Thyroid gland (tissue), 4 donors: ENCODE measurements at places on chromosomes 4 and X.

GRCh38 chr4:153649572-153649991 is 34.5 kb upstream of the TLR2 start:
- DNase-seq, result no peak

GRCh38 chrX:136126872-136127406 is 20.4 kb upstream of the FHL1 start:
- DNase-seq, result no peak

DNA sequence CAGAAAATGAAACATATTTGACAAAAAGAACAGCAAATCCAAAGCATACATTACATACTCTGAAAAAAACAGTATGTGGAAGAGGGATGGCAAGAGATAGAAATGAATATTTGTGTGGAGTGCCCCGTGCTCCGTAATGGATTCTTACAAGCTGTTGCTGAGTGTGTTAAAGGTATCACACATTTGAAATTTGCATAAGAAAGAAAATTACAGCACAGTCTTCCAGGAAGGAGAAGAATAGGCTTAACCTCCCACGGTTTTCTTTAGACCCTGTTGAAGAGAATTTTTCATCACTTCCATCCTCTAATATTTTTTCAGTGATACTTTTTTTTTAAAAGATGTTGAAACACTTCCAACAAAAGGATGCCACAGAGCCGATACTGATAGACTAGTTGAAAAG is 1489.4 kb downstream of the RAPGEF2 start:
- no peak for DNase-seq

GRCh38 chr4:141636082-141636770 is at the start of gene IL15:
TSS of gene IL15 (plus strand) at chr4:141636583. CDS start at chr4:141719465, 82,882 bp downstream.
- DNase-seq, result peak; percentile 90

- no peak for DNase-seq
Measured at GRCh38 chrX:10470009-10470408, 150.4 kb downstream of the MID1 start.

- DNase-seq, result peak; percentile 35
Measured at GRCh38 chr4:56655209-56655626, 25.9 kb downstream of the HOPX start.

- DNase-seq, result no peak
Measured at GRCh38 chrX:39672405-39672804, 425.4 kb downstream of the BCOR start.

- DNase-seq, result no peak
Measured at GRCh38 chrX:2766906-2767305, 15.1 kb downstream of the XG start.

DNA sequence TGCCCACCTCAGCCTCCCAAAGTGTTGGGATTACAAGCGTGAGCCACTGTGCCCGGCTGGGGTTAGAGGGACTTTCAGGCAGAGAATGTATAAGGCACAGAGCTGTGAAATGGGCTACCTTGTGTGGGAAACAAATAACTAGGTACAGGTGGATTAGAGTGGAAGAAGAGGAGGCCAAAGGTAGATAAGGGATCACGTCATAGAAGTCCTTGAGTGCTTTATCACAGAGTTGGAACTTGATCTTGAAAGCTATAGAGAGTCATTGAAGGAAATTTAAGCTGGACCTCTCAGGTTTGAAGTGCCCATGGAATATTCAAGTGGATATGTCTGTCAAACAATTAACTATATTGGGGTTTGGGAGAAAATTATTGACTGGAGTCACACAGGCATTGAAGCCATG is 8.4 kb downstream of the N4BP2 start:
- no peak for DNase-seq

DNA sequence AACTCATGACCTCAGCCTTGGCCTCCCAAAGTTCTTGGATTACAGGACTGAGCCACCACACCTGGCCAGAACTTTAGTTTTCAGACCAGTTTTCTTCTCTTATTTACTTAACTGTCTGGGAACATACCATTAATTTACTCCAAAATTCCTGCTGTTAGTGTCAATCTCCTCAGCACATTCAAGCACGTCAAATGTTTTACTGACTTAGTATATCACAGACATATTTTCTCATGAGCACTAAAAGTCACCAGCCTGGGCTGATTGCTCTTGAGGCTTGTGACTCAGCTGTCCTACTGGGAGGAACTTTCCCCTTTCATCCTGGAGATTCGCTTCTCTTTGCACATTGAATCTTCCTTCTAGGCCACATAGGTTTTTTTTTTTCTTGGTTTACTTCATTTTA is 109.6 kb downstream of the PCDH18 start:
- no peak for DNase-seq

GRCh38 chr4:114100288-114101031 is 121.0 kb upstream of the ARSJ start:
- DNase-seq, result no peak

- no peak for DNase-seq
Measured at GRCh38 chrX:125998432-125998831, 167.7 kb downstream of the DCAF12L2 start.

DNA sequence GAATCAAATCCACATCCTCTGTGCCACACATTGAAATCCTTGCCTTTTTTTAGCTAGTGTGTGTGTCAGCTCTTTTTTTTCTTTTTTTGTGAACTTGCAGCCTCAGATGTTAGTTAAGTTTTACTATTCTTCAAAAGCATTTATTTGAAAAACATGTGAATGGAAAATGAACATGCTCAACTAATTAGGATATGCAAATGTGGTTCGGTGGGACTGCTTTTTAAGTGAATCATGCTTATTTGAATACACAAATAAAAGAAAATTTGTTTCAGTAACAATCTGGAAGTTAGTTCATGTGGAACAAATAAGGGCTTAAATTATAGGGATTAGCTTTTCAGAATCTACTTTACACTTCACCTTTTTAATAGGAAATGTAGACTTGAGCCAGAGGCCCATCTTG is 751.5 kb upstream of the FAM241A start:
- no peak for DNase-seq

DNA sequence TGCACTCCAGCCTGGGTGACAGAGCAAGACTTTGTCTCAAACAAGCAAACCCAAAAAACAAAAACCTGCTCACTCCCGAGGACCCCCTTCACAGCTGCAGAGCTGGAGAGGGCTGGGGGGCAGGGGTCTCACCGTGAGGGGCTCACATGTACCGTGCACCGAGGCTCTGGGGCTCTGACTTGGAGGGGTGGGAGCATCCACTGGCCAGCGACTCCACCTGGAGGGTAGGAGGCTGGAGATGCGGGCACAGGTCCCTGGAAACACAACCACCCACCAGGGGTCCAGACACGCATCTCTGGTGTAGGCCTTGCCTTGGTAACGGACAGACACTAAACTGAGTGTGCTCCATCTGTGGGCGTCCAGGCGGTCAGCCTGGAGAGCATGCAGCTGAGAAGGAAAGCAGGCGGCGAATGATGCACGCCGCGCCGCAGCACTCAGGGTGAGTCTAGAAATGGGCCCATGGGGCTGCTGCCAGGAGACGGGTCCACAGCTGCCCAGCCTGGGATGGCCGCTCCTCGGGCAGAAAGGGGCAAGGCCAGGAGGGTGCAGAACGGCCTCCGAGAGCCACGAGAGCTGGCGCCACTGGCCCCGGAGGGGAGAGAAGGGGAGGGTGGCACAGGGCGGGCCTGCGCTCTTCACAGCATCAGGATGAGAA is 26.1 kb downstream of the PPP2R3B start:
- DNase-seq, result no peak

DNA sequence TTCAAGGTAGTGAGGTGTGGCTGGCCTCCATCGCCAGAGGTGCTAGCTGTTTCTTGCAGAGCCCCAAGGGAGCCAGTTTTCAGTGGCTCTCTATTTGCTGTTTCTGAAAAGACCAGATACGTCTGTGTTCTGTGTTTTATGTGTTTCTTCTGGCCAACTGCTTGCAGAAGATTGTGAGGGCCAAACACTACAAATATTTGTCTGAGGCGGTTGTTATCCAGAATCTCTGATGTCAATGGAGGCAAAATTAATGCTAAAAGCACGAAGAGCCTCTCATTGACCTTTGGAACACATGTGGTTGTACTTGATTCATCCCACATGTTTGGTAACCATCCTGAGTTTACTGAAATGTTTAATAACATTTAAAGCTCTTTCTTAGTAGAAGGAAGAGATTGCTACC is 113.9 kb downstream of the CT47B1 start:
- DNase-seq, result no peak

DNA sequence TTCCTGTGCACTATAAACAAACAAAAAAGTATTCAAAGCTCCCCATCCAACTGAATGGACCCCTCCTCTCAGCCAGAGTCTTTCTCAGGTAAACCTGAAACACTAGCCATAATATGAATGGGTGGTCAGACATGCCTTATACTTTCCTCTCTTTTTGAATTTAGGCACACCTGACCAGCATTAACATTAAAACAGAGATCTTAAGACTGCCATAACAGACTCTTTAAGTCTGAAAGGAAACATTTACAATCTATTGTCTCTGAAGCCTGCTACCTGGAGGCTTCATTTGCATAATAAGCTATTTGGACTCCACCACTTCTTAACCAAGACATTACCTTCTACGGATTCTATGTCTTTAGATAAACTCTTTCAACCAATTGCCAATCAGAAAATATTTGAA is 56.9 kb upstream of the SPIN4 start:
- DNase-seq, result no peak

DNA sequence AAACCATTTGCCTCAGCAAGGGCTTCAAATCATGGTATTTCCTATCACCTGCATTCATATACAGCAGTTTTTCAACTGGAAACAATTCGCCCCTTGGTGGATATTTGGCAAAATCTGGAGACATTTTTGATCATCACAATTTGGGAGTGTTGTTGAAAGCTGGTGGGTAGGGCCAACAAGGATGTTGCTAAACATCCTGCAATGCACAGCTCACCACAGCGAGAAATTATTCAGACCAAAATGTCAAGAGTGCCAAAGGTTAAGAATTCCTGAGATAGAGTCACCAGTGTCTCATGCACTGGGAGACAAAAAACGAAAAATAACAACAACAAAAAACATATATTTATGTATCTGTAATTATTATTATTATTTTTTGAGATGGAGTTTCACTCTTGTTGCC is 435.2 kb upstream of the CTSO start:
- no peak for DNase-seq

DNA sequence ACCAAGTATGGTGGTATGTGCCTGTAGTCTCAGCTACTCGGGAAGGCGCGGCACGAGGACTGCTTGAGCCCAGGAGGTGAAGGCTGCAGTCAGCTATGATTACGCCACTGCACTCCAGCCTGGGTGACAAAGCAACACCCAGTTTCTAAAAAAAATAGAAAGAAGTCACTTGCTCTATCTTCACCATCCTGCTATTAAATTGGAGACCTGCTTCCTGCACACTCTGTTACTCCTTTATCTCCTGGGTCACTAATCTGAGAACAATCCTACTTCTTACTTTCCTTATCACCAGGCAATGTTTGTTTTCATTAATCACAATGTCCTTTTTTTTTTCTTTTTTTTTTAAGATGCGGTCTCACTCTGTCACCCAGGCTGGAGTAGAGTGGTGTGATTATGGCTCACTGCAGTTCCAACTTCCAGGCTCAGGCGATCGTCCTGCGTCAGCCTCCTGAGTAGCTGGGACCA is 16.2 kb downstream of the PRKX start:
- peak; percentile 83 for DNase-seq

- no peak for DNase-seq
Measured at GRCh38 chr4:181671672-181672071, 571.5 kb upstream of the TENM3 start.

GRCh38 chr4:31009926-31010325 is 289.8 kb downstream of the PCDH7 start:
- no peak for DNase-seq

GRCh38 chr4:108166441-108167315 is 2.1 kb downstream of the LEF1 start:
- no peak for DNase-seq

- DNase-seq, result peak; percentile 25
Measured at GRCh38 chrX:150489359-150490015, 78.9 kb upstream of the MTM1 start.

DNA sequence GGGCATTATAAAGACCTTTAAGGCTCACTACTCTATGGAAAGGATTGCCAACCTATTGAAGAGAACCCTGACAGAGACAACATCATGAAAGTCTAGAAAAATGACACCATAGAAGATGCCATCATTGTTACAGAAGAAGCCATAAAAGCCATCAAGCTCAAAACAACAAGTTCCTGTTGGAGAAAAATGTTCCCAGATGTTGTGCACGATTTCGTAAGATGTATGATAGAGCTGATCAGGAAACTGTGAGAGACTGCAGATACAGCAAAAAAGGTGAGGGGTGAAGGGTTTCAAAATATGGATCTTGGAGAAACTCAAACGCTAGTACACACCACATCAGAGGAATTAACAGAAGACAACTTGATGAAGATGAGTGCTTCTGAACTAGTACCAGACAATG is 53.3 kb downstream of the WDFY3 start:
- no peak for DNase-seq

- no peak for DNase-seq
Measured at GRCh38 chr4:3690551-3691152, 75.5 kb upstream of the ADRA2C start.

DNA sequence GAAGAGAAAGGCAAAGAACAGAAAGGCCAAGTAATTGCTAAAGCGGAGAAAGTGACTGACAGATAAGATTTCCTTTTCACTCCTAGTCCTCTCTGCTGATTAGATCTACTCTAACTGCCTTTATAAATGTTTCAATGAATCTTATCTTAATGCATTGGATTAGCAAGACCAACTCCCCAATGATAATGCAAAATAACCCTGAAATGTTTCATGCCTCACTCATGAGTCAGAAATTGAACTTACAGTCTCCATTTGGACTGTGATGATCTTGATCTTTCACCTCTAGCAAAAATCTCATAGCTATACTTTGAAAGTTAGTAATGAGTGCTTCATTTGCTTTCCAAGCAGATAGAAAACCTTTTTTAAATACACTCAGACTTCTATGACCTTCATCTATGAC is 26.5 kb downstream of the SLC10A7 start:
- DNase-seq, result no peak

DNA sequence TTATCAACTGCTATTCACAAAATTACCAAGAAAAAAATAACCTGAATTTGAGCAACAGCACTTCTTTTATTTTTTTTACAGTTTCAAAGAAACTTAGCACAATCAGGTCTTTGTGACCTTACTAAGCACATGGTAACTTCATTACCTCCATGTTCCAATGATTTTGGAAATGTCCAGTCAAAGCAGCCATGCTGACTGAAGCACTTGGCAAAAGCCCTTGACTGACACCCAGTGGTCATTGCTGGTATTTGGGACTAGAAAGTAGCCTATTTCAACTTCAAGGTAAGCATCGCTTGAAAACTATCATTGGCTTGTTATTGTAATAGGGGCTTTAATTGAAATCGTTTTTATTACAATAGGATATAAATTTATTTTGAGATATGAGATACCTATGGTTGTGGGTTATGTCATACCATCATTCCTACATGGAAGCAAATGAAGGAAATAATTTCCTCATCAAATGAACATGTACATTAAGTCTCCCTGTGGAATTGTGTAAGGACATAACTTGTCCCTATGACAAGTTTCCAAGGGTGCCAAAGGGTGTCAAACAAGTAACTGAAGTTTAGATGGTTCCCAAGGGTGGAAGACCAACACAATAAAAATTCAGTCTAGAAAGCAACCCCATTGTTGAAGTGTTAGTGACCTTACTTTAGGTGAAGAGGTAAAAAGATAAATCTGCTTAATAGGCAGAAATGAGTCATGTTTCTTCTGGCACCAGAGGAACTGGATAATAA is 15.2 kb upstream of the ANXA10 start:
- DNase-seq, result peak; percentile 54

GRCh38 chrX:15645266-15645665 is 19.3 kb downstream of the CLTRN start:
- DNase-seq, result no peak
